Panc1 (cell line): ENCODE measurements at places on chromosomes 5 and 9.

DNA sequence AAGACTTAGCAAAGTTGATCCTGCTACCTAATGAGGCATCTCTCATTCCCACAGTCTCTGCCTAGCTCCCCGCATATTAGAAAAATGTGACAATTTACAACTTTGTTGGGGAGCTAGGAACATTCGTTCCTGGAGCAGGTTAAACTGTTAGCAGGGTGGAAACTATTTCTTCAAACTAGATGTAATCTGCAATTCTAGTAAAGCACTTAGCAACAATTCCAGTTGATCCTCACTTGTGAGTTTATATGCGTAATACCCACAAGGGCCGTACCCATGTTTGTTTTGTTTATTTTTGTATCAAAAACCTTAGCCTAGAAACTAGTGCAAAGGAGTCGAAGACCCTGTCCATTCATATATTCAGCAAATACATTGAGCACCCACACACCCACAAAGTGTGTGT is 175.8 kb upstream of the DMAC1 start:
- no peak for DNase-seq

- no peak for DNase-seq
Measured at GRCh38 chr5:51378448-51379330, 4.6 kb upstream of the ISL1 start.

DNA sequence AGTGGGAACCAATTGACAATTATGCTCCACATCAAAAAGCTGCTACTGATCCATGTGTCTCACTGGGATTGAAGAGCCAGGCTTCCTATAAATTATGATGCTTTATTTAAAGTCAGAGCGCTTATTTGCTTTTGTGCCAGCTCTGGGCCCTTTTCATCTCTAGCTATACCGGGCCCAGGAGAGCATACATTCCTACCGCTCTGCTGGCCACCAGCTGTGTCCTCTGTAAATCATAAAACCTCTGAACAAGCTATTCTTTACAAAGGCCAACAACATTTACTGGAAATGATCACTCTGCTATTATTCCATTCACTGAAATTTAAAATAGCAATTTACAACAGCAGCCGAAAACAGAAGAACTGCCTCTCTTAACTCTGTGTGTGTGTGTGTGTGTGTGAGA is 86.6 kb downstream of the ZNF608 start:
- no peak for DNase-seq

- no peak for DNase-seq
Measured at GRCh38 chr9:16120231-16120641, 567.4 kb downstream of the CCDC171 start.

DNA sequence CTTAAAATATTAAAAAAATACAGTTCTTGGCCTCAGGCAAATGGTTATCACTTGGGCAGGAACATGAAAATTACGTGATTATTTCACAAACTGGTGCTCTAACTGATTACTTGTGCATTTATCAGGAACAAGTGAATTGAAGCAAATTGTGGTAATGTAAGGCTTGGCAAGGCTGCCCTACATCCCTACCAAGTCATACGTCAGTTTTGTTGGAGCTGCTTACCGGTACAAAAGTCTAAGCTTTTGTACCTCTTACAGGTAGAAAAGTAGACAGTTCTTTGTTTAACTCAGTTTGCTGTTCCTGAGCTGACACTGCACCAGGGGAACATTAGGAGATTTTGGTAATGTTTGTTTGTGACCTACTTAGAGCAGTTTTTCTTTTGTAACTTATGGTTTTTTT is 2.2 kb downstream of the G3BP1 start:
- DNase-seq, result no peak

DNA sequence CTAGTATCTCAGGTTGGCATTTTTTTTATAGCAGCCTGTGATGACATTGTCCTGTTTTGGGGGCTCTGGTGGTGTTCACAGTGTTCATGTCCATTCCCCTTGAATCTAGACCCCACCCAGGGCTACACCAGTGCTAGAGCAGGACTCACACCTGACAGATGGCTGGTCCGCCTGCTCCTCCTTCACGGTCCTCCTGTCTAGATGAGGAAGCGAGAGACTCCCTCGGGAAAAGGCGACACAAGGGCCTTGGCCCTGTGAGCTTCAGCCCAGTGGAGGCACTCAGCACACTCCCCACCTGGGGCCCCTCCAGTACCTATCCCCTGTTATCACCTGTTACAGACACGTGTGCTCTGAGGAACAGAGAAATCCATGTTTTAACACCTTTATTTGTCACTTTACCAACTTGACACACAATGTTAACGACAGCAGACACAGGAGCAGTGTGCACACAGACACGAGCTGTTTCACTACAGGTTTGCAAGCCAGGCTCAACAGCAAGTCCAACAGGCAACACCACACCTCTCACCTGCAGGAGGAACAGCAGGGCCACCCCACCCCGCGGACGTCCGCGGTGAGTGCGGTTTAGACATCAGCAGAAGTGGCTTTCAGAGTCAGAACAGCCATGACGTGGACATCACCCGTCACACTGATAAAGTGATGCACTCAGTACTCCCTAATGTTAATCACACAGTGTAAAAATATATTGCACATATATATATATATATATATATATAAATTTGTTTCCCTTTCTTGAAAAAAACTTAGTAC is 33.5 kb downstream of the TPPP start:
- DNase-seq, result no peak
